Kasumi-1 (cell line): ENCODE measurements at places on chromosomes 1 and 21.

- no peak for DNase-seq
These were observed 212.6 kb downstream of the TGFB2 start for GRCh38 chr1:218557731-218558130.

GRCh38 chr1:62181532-62181931 is 13.1 kb upstream of the L1TD1 start:
- DNase-seq, result no peak

GRCh38 chr1:210741564-210741963 is 392.4 kb downstream of the KCNH1 start:
- no peak for DNase-seq

DNA sequence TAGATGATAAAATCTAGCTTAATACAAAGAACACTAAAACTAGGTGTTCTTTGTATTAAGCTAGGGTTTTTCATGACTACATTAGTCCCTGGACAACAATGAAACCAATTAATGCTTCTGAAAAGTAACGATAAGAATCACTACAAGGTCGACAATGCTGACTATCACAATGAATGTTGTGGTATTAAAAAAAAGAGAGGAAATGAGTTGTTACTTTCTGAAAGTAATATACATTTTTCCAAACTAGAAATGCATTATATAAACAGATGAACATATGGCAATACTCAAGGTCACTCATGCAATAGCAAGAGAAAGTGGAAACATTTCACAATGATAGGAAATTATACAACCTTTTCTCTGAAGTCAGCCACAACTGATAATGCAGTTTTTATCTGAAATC is 19.0 kb downstream of the DPH5 start:
- no peak for DNase-seq

GRCh38 chr1:174572771-174573170 is 125.0 kb downstream of the GPR52 start:
- DNase-seq, result no peak

- DNase-seq, result peak; percentile 48
These were observed 22.9 kb upstream of the LDLRAP1 start for GRCh38 chr1:25520446-25521061.

DNA sequence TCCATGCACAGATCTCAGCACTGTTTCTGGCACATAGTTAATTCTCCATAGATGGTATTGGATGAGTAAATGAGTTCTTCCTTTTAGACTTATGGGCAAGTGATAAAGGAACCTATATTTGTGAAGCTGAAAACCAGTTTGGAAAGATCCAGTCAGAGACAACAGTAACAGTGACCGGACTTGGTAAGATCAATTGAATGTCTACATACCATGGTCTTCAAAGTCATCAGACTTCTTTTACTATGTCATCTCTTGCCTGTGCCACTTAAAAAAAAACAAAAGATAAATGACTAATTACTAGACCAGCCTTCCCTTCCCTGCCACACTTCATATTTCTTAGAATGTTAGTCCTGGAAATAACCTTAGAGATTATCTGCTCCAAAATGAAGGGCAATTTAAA is 246.7 kb downstream of the HMCN1 start:
- no peak for DNase-seq

- no peak for DNase-seq
These were observed 160.1 kb downstream of the PTPRC start for GRCh38 chr1:198798923-198799386.

GRCh38 chr1:61426885-61427284 is 298.1 kb downstream of the TM2D1 start:
- no peak for DNase-seq

- no peak for DNase-seq
These were observed 31.3 kb downstream of the CENPF start for GRCh38 chr1:214634267-214634666.

DNA sequence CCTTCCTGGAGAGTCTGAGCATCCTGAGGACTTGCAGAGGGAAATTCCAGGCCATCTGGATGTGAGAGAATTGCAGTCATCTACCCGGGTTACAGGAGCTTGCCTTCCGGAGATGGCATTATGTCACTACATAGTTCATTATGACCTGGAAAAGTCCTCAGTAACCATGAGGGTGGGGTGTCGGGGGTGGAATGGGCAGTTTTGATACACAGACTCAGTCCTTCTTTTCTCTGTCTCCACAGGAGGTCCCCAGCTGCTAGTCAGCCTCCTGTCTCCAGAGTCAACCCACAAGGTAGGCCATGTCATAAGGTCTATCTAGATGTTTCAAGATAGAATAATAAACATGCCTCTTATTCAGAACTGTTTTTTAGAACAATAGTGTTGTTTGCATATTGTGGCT is 268.2 kb upstream of the SGIP1 start:
- DNase-seq, result no peak

- no peak for DNase-seq
These were observed 1.6 kb upstream of the SH3BGRL3 start for GRCh38 chr1:26278303-26278702.

DNA sequence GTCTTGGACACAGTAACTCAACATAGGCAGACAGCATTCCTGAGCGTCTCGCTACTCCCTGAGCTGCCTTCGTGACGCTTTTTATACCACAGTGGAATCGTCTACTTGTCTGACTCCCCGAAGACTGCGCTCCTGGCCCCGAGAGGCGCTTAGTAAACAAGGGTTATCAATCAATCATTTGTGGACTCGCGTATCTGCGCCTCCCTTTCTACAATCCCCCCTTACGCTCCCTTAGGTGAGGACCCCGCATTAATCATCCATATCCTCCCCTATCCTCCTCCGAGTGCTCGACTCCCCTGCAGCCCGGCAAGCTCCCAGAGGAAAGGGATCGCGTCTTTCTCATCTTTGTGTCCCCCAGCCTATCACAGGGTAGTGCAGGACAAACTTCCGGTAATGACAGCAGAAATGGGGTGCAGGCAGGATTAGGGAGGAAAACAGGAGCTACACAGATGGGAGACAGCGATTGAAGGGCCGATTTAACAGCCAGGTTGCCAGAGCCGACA is 522 bp downstream of the TMEM59 start:
- peak; percentile 21 for DNase-seq

GRCh38 chr1:22319608-22320007 is 132.0 kb upstream of the ZBTB40 start:
- DNase-seq, result no peak

DNA sequence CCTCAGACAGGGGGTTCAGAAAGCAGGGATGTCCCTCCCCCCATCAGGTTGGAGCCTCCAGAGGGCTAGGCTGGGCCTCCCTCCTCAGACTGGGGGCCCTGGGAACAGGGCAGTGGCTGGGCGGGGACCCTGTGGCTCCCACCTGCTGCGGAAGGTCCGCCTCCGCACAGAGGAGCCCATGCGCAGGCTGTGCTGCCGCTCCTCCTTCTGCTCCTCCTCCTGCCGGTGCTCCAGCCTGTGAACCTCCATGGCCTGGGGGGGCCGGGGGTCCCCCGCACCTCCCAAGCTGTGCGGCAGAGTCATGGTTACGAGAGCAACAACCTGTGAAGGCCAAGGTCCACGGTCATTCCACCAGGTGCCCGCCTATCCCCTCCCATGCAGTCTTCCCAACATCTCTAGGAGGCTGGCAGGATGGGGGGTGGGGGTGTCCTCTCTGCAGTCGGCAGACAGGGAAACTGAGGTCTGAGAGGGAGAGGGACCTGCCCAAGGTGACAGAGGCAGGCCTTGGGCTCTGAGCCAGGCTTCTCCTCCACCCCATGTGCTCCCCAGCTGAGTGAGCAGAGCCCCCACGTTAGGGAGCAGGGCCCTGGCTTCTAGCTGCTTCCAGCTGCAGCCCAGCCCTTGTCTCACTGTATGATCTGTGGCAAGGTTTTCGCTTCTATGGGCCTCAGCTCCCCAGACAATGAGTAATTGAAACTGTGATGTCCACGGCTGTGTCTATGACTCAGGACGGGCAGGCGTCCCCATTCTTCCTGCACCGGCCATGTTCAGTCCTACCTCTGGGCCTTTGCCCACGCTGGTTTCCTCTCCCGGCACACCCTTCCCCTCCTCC is 3.4 kb downstream of the MYOM3 start:
- no peak for DNase-seq

DNA sequence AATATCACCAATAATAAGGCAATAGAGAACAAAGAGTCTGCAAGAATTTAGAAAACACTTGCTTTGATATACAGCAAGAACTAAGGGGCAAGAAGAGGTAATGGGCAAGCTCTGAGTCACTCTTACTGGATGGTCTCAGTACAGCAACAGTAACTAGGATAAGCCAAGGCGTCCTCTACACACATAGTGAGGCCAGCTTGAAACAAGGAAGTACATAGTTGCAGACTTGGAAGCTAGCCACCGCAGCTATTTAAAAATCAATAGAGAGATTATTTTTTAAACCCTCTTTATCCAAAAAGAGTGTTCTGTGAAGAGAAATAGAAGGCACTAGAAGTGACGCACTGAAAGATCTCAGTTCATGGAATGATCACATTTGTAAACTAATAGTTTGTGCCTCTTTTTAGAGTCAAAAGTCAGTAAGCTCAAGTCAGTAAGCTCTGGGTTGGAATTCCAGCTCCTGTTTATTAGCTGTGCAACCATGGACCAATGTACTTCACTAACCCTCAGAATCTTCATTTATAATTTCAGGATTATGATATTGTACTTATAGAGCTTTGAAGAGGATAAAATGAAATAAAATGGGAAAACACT is 118.6 kb downstream of the AKT3 start:
- DNase-seq, result peak; percentile 24

DNA sequence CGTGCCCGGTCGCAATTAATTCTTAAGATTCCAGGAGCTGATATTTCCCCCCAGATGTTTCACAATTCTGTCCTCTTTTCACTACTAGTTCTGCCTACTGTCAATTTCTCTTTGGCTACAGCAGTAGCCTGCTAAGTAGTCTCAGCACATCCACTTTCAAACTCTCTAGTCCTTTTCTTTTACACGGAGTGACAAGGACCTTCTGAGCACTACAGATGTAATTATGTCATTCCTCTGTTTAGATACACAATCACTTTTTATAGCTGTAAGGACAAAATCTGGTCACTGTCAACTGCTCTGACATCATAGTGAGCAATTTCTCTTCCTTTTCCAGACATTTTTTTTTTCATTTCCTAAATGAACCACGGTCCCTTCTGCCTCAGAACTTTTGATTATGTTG is 421.7 kb upstream of the CHRM3 start:
- DNase-seq, result no peak

DNA sequence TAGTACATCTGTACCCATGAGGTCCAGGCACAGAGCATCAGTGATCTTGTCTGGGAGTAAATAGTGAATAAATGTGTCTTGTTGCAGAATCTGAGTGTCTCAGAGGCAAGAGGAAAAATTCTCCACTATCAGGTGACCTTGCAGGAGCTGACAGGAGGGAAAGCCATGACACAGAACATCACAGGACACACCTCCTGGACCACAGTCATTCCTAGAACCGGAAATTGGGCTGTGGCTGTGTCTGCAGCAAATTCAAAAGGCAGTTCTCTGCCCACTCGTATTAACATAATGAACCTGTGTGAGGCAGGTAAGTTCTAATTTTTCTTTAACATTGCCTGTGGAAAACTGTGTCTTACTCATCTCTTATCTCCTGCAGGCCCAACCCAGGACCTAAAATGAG is 43.1 kb downstream of the IL12RB2 start:
- DNase-seq, result no peak

- DNase-seq, result no peak
These were observed 97.7 kb downstream of the NEK7 start for GRCh38 chr1:198254521-198254920.

DNA sequence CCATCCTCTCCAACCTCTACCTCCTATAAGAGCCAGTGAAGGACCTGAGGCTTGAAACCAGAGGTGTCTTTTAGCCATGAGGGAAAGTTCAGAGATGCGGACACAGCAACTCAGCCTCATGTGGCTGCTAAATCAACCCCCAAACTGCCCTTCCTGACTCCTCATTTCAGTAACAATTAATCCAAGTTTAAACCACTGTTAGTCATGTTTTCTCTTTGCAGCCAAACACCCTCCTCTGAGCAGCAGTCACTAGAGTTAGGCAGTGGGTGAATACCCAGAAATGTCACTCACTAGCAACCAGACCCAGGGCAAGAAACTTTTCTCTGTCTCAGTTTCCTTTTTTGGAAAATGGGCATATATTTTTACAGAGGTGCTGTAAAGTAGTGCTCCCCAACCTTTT is 71.2 kb downstream of the KCNJ15 start:
- DNase-seq, result no peak

DNA sequence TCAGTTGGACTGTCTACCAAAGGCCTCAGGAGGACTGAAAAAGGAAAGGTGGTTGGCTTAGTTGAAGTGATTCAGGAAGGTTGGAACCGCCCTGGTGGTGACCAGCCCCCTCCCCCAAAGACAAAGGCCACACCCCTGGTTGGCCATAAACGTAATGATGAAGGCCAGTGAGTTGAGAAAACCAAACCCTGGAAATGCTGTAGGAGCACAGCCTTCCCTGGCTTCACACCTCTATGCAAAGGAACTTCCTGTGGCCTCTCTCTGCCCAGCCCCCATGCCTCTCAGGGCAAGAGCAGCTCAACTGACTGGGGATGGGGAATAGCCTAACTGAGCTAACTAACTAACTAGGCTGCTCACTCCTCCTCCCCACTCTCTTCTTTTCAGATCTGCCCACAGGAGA is 90.4 kb downstream of the NPHP4 start:
- DNase-seq, result no peak

GRCh38 chr1:16613185-16614147 is at the start of gene NBPF1:
NBPF1 (minus strand) TSS chr1:16613564.
- DNase-seq, result peak; percentile 100

GRCh38 chr1:36580524-36580923 is 97.8 kb upstream of the CSF3R start:
- no peak for DNase-seq

GRCh38 chr1:3530926-3531818 is 76.7 kb downstream of the ARHGEF16 start:
- DNase-seq, result peak; percentile 70

- DNase-seq, result no peak
These were observed 51.7 kb downstream of the ZNF326 start for GRCh38 chr1:90046635-90047034.

GRCh38 chr1:68112835-68113243 is 62.4 kb upstream of the DIRAS3 start:
- DNase-seq, result no peak

DNA sequence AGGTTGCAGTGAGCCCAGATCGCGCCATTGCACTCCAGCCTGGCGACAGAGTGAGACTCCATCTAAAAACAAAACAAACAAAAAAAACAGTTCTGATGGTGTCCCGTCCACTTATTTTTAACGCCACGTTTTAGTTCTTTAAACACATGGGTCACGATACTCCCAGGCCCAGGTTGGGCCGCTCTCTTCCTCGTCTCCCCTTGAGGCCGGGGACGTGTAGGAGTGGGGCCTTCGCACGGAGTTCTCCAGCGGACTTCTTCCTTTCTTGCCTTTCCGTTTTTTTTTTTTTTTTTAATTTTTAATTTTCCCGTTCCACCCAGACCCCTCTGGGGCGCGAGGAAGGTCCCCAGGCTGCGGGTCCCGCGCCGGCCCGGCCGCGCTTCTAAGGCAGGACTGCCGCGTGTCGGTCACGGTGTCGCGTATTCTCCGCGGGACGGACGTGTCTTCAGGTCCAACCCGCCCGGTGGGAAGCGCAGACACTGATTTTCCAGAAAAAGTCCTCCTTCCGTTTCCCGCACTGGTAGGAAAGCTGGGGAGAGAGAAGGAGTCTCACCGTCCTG is 47.5 kb upstream of the SLC19A1 start:
- no peak for DNase-seq
